Ureter (tissue), 1 donor: ENCODE measurements at places on chromosomes 5 and 9. TPM values are rescaled to one million over a fixed set of nuclear protein-coding genes. Genes with fewer than 3 reads are reported as not detected.

- no peak for DNase-seq
These were observed 117.1 kb downstream of the NREP start for GRCh38 chr5:111639912-111640311.

- no peak for DNase-seq
These were observed 46.1 kb downstream of the SCGB3A1 start for GRCh38 chr5:180545248-180545647.

- no peak for DNase-seq
These were observed 7.2 kb upstream of the MEF2C start for GRCh38 chr5:88890070-88890781.

- DNase-seq = no peak
These were observed 52.3 kb upstream of the EGFL7 start for GRCh38 chr9:136610426-136610825.

CNTNAP3 gene
- 9.4 TPM for total RNA-seq

- no peak for DNase-seq
These were observed 24.7 kb upstream of the TAS2R1 start for GRCh38 chr5:9654886-9655285.

DNA sequence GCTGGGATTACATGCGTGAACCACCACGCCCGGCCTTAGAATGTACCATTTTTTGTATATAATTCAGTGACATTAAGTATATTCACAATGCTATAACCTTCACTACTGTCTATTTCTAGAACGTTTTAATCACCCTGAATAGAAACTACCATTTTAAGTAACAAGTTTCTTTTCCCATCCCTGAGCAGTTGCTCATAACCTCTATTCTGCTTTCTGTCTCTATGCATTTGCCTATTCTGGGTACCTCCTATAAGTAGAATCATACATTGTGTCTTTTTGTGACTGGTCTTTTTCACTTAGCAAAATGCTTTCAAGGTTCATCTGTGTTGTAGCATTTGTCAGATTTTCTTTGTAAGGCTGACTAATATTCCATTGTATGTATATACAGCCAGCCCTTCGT lies 39.9 kb downstream of the DDX46 start:
- no peak for DNase-seq

DNA sequence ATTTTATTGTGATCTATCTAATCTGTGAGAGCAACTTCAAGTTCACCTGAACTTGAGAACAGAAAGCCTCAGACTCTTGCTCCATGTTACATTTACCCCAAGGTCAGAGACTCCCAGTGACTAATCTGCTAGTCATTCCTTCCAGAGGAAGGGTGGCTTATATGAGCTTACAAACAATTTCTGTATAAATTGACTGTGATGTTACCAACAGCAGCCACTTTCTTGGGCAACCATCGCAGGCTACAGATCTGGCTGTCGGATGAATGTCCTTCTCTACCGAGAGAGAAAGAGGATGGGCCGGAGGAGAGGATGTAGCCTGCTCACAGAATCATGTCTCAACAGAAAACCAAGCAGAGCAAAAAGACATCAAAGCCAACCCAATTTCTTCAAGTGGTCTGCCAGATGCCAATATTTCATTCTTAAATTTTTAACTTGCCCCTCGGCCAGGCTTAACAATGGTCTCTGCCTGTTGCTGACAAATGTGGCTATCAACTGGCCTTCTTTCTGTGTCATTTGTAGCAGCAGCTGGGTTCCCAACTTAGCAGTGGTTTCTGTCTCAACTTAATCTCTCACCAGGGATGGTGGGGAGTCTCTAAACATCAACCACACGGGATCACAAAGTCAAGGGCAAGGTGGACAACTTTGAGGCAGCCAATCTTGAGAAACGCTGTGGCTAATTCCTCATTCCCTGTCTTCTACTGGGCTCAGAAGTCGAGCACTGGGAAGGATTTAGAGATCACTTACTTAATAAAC lies 81.3 kb downstream of the RAPGEF1 start:
- no peak for DNase-seq

DNA sequence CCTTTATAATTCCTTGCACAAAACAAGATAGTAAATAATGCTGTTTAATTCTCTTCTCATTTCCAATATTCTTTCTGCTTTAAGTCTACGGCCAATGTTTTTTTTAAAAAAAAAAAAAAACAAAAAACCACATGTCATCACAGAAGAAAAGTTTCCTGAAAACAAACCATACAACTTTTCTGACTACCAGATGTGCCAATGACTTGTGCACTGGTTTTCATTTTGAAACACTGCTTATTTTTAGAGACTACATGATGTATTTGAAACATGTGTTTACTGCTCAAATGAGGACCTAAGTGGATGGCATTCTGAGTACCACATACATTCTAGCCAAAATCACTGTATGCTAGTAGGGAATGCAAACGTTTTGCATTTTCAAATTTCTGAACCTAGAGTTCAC lies 167.9 kb downstream of the GLIS3 start:
- no peak for DNase-seq

DRD1 gene
- total RNA-seq = 2.9 TPM

DNA sequence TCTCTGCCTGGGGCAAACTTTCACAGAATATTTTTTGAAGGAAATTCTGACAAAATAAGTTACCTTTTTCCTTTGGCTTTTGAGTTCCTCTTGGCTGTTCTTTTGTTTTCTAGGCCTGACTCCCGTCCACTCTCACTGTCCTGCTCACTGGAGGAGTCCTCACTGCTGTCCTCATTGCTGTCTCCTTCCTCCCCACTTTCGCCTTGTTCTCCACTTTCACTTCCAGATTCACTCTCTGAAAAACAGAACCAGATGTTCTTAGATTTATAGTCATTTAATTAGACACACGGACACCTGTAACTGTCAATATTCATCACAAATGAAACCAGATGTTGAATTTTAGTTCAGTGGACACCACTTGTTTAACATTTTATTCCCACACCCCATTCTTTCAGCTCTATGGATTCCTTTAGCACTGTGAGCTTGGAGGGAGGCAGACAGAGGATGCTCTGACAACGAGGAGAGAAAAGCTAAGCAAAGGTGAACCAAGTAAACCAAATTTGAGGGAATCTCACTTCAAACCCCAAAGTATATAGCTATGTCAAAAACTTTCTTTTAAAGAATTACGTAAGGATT lies 180.7 kb downstream of the AP3B1 start:
- DNase-seq = no peak

DNA sequence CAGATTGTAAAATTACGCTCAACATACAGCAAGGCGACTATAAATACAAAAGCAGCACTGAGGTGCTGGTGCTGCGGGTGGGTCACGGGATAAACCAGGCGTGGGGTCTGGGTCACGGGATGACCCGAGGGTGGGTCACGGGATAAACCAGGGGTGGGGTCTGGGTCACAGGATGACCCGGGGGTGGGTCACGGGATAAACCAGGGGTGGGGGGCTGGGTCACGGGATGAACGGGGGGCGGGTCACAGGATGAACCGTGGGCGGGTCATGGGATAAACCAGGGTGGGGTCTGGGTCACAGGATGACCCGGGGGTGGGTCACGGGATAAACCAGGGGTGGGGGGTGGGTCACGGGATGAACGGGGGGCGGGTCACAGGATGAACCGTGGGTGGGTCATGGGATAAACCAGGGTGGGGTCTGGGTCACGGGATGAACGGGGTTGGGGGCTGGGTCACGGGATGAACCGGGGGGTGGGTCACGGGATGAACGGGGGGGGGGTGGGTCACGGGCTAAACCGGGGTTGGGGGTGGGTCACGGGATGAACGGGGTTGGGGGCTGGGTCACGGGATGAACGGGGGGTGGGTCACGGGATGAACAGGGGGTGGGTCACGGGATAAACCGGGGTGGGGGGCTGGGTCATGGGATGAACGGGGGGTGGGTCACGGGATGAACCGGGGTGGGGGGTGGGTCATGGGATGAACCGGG lies 30.2 kb upstream of the SLC9A3 start:
- DNase-seq = peak; percentile 33

DNA sequence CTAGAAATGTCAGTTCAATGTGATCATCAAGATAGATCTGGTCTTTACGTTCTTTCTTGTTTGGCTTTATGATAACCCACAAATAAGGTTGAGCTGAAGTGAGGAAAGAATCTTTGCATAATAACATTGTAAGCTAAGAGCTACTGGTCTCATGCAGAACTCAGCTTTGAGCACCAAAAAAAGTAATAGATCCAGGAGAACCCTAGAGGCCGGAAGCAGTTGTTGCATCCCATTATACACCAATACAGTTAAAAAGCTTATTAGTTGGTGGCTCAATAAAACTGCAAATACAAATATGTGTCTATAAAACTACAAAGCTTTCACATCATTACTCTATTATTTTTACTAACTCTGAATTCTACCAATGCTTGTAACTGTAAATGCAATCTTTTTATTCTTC lies 85.5 kb upstream of the NUDT12 start:
- no peak for DNase-seq

GRCh38 chr9:110298043-110298605 lies 39.5 kb downstream of the TXNDC8 start:
- no peak for DNase-seq

GRCh38 chr5:163894645-163895044 lies 389.2 kb downstream of the MAT2B start:
- no peak for DNase-seq

- DNase-seq = no peak
These were observed 483.7 kb downstream of the TAF11L14 start for GRCh38 chr5:18117968-18118367.

IRX2 gene
- total RNA-seq = 3.3 TPM

GRCh38 chr9:126149661-126150060 lies 177.0 kb upstream of the MVB12B start:
- DNase-seq = peak; percentile 23

- DNase-seq = no peak
These were observed 572.9 kb downstream of the ACTL7B start for GRCh38 chr9:108282872-108283271.

DNA sequence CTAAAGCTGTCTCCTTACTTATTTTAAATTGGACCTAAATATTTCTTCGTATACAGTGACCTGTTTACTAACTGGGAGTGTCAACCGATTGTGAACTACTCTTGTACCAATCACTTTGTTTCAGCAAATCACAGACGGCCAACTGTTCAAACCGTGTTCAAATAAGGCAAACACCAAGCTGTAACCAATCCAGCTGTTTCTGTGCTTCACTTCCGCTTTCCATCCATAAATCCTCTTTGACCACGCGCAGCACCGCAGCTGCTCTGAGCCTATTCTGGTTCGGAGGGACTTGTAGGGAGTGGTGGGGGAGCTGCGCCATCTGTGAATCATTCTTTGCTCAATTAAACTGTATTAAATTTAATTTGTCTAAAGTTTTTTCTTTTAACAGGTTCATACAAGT lies 4.8 kb upstream of the FAM240B start:
- DNase-seq = no peak

- no peak for DNase-seq
These were observed 589.9 kb downstream of the DNAH5 start for GRCh38 chr5:13354611-13355010.
